ENCODE measurements at places on chromosomes 3 and 15. TPM values are rescaled to one million over a fixed set of nuclear protein-coding genes. Genes with fewer than 3 reads are reported as not detected.

SLC27A2 gene
- polyA plus RNA-seq: 5.2 TPM

SPINK8 gene
- 1.4 TPM for polyA plus RNA-seq

ADAMTS7 gene
- 0.97 TPM for polyA plus RNA-seq

FSD2 gene
- not detected for polyA plus RNA-seq

GHSR gene
- not detected for polyA plus RNA-seq

SYNPR gene
- 8.1 TPM for polyA plus RNA-seq

KLHL40 gene
- not detected for polyA plus RNA-seq

C3orf49 gene
- not detected for polyA plus RNA-seq

STAB1 gene
- 10.7 TPM for polyA plus RNA-seq

PHLDB2 gene
- 1.2 TPM for polyA plus RNA-seq

- DNase-seq: no peak
These were observed 285.0 kb upstream of the TPM1 start for GRCh38 chr15:62757535-62757934.

DNA sequence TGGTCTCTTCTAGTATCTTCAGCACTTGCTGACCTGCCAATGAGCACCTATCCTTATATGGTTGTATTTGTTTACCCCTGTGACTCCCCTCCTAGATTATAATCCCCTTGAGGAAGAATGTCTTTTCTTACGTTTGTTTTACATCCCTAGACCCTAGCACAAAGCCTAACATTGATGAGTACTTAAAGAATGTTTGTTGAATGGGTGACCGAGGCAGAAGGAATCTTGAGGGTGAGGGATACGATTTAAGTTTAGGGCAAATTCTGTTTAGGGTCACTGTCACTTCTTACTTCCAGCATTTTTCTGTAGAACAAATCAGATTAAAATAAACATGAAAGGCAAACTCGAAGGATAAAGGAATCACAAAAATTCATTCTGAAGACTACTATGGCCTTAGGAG is 80.9 kb upstream of the FAM98B start:
- DNase-seq: no peak

- DNase-seq: no peak
These were observed 26.5 kb upstream of the RYK start for GRCh38 chr3:134277066-134277660.

- DNase-seq: no peak
These were observed 50.2 kb upstream of the PRR20G start for GRCh38 chr3:127337911-127338531.

DNA sequence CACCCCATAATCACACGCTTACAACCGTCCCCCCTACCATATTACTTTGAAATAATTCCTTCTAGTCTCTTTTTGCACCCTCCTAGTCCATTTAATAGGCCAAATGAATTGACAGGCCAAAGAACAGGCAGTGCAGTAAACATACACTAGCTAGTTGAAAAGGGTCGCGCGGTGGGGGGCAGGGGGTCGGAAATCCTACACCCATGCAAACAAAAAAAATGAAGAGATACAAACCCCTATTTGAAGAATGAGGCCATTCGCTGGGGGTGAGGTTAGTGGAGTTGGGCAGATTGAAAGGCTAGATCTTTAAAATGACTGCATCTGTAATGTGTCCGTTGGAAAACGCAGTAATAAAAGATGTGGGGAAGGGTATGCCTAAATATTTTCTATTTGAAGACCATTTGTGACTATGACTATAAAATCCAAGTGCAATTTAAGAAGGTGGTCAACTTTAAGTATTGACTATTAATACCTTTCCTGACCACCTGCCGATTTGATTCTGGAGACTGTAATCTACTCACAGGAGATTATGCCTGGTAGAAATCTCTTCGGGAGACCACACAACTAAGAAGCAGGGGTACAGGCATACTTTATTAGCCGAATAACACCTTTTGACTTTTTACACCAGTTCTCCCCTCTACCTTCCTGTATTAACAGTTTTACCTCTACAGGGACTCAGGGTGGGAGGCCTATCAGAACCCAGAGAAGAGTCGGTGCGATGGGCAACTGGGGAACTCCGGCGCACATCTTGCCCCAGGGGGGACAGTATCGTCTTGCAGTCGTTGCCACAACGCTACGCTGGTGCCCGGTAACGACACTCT is 762 bp upstream of the ARL6 start:
- DNase-seq: no peak

DNA sequence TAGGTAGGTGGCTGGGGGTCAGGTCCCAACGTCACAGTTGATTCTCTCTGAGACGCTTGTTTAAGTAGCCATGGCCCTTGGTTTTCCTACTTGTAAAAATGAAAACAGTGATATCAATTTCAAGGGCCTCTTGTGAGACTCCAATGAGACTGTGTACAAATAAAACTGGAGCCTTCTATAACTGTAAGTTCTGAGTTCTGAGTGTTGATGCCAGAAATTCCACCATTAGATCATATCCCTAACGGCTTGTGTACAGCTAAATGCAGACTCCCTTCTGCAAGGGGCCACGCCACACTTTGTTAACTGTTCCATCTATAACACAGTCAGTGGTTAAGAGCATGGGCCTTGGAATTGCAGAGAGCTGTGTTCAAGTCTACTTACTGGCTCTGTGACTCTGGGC is 267.3 kb downstream of the TLE3 start:
- no peak for DNase-seq

DNA sequence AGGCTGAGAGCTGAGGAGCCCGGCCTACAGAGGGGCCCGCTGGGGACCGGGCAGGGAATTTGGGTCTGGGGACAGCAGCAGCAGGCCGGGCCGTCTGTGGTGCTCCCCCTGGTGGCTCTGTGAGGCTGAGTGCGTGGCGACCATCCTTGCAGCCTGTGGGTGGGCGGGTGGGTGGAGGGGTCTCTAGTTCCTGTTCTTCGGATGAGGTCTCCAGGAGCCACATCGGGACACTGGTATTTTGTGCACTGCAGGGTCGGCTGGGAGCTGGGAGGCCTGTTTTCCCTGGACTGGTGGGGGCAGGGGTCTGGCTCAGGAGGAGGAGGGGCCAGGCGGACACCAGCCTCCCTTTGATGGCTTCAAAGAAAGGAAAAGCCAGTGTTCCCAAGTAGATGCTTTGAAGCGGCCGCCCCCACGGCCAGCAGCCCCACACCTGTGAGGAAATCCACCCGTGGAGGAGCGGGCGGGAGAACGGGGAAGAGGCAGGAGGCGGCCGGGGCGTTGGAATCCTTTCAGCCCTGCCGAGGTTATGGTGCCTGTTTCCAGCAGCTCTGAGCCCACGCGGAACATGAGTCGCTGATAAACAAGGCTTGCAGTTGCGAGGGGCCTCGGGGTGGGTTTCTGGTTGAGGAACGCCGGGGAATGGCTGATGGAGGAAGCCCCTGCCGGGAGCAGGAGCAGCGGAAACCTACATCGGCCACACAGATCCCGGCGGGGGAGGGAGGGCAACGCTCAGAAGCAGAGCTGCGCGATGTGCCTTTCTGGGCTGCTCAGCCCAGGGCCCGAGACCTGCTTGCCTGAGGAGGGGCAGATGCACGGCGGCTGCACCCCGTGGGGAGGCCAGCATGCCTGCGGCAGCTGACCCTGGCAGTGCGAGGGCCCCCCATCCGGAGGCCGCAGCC is 154.3 kb downstream of the NSMCE3 start:
- peak; percentile 54 for DNase-seq

GRCh38 chr15:42915654-42916315 is 4.8 kb downstream of the TTBK2 start:
- DNase-seq: no peak

DNA sequence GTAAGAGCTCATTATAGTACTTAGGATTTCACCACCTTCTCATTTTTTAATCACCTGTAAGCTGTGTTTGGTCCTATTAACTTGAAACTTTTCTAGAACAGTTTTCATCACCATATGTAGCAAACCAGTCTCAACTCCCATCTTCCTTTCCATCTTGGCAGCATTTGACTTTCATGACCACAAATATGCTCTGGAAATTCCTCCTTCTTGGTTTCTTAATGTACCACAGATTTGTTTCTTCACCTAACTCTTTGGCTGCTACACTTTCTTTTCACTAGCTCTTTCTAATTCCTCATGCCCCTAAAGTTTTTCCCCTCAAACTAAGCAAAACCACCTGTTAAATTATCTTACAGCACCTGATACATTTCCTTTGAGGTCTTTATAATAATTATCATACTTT is 13.2 kb upstream of the NMB start:
- DNase-seq: no peak

DNA sequence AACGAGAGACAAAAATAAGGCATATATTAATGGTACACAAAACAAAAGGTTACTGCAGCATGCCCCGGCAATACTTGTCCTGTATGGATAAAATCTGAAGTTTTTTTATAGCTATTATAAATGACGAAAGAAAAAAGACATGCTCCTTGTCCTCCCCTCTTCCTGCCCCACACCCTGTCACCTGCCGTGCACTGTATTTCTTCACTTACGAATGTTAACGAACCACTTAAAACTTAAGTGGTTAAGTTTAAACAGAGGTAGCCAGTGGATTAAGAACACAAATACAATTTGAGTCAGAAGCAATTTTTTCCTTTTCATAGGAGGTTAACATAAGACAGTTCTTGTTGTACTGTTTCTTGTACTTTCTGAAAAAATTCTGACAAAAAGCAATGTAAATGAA is 799.1 kb upstream of the NECTIN3 start:
- no peak for DNase-seq

DNA sequence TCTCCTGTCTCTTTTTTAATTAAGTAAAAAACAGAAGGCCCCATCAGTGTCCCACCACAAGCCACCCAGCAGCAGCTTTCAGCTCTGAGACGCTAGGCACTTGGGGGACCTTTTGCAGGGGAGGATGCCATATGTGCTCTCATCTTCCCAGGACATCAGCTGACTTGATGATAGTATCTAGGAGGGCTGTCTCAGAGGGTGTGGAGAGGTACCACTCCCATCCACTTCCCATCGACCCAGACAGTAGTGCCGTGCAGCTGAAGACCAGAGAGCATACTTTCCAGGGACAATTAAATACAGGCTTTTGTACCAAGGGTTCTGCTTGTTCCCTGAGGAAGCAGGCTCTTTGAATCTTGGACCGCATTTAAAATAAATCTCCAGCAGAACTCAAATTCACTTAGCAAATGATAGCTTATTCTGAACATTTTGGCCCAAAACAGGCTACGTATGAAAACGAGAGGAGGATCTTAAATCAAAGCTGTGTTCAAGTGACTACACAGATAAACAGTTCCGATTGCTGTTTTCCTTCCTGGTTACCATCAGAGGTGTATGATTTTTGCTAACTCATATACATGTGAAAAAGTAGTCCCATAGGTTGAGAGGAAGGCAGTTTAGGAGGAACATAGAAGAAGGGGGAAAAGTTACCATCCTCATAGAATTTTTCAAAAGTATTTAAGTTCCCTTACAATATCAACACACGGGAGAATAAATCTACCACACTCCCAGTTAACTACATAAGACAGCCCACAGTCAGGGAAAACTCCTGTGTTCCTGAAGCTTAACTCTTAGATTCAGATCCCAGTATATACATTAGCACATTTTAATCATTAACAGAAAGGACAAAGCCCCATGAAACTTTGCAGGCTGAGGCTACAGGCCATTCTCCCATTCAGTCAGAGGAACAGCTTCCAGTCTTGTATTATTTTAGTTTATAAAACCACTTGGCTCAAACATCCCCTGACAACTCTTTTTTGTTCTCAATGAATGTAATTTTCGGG is 9.5 kb downstream of the WNT5A start:
- DNase-seq: no peak

DNA sequence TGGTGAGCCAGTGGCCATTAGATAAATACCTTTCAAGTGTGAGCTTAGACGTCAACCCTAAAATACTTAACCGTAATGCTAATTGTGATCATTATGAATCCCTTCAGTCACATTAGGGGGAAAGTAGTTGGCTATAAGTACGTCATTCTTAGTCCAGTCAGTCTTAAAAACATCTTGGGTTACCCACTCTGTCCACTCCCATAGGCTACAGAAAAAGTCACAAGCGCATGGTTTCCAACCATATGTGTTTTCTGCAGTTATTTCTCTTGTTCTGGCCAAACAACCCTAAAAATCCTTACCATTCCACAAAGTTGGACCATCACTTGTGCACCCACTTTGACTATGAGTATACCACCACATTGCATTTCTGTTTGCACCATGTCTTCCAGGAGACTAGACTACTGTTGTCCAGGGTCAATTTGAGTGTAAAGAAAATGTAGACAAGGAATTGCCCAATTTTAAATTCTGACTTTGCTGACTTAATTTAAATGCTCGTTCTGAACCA is 3.3 kb downstream of the RPL15 start:
- no peak for DNase-seq

DNA sequence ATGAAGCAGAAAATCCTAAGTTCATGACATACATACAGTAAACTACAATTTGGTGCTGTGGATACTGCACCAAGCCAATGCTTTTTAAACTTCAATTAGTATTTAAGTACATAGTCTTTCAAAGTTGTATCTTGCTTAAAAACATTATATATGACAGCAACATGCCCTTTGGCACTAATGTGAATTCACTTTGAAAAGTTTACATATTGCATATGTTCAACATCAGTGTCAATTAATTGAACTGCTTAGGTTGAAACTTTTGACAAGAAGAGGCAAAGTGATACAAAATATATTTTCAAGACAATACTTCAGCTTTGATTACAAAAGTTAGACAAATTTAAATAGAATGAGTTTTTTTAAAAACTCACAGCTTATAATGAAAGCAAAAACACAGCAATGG is 119.4 kb upstream of the ROBO2 start:
- no peak for DNase-seq

DNA sequence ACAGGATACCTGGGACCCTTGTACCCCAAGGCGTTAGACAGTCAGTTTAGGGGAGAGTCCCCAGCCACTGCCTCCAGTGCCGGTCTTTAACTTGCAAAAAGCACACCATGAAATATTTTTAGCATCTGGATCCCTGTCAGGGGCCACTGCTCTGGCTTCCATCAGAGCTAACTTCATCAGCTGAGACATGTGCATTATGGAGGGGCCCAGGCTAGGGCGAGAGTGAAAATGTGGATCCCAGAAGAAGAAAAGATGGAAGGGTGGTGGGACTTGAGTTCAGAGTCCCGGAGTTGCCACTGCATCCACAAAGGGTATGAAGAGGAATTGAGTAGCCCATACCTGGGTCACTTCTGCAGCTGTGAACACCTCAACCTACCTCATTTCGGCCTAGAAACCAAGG is 23.5 kb upstream of the SPATA12 start:
- DNase-seq: no peak

DNA sequence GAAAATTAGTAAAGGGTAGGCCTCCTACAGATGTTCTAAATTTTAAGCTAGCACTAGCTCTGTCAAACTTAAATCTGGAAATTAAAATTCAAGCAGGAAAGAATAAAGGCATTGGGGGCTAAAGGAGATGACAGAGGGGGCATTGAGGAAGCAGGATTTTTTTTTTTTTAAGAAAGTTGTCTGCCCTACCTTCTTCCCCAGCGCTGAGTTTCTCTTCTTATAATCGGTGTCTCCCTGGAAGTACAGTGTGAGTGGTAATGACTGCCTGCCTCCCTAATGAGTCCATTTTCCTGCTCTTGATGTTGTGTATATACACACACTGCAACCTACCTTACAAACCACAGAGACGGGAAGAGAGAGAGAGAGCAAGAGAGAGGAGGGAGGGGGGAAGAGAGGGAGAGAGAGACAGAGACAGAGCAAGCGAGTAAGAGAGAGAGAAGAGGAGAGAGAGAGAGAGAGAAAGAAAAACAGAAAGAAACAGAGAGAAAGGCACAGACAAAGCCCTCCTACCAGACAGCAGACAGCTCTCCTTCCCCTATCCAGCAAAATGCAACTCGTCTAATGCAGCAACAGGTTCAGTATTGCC is 47.0 kb downstream of the ZBTB20 start:
- peak; percentile 68 for DNase-seq

GRCh38 chr3:108329947-108330346 is 33.6 kb downstream of the HHLA2 start:
- no peak for DNase-seq
